ENCODE measurements at places on chromosomes 16 and 17. TPM values are rescaled to one million over a fixed set of nuclear protein-coding genes. Genes with fewer than 3 reads are reported as not detected.
A peak's percentile ranks its signal among the peaks of the same experiment; 100 is the strongest.

DNA sequence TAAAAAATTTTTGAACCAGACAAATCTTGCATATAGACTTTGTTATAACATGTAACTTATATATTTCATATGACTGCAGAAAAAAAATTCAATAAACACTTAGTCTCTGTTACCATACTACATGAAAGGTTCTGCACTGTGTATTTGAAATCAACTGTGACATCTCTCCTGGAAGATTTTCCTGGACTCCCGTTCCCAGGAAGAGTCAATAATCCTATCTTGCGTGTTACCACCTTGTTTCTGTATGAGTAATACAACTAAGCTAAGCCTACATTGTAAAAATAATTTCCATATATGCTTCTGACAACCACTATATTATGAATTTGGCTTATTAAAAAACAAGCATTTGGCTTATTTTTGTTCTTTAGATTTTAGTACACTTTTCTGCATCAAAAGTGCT, 665.6 kb upstream of the SOX9 start:
- DNase-seq, result no peak

DNA sequence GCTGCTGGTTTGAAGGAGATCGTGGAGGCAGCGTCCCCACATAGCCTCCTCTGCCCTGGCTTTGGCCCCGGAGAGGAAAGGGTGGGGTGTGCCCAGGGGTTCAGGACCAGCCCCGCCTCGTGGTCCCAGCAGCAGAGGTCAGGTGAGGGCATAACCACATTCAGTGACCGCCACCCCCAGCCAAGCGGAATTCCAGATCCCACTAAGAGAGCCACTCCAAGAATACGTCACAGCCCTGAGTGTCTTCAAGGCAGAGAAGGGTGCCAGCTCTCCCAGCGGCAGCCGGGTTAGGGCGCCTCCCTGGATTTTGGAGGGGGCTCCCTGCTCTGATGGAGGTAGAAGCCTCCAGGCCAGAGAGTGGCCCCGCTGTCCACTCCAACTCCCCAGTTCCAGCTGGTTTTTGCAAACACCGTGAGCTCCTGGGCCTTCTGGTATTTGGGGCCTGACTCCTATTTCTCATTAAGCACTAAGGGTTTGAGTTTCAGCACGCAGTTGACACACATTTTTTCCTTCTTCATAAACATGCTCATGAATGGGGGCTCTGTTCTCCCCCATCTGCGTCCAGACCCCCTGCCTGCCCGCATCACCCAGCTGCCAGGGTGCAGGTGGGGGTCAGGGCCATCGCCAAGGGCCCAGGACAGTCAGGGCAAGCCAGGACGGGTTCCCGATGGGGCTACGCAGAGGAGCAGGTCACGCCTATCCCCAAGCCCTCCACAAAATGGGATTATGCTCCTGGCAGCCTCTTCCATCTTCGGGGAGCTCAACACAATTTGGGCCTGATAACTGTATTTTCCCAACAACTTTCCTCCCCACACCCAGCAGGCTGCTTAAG, 98.4 kb upstream of the PLCG2 start:
- no peak for DNase-seq

GRCh38 chr16:7646821-7647500, 314.3 kb downstream of the RBFOX1 start:
- no peak for DNase-seq

- no peak for DNase-seq
These were observed 385.7 kb upstream of the TNRC6C start for GRCh38 chr17:77572851-77573250.

DNA sequence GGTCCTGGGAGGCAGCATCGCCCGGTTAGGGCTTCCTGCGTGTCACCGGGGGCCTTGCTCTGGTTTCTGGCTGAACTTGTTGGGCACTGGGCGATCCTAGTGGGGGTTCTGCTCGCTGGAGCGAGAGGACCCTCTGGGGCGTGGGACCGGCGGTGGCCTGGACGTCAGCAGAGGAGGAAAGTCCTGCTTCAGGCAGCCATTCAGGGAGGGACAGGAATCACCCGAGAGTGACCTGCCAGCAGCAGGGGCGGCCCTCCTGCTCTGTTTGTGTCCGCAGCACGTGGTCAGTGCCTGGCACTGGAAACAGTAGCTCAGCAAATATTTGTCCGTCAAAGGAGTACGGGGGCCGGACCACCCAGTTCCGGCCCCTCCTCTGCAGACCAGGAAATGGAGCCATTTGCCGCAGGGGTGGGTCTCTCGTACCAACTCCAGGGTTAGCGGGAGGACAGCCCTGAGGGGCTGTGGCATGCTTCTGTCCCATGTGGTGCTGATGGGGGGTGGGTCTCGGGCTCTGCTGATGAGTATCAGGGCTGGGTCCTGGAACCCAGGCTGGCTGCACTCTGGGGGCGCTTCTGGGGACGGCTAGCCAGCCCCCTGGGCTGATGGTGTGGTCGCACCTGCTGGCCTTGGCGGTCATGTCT, 48.3 kb downstream of the BAIAP2 start:
- no peak for DNase-seq

- no peak for DNase-seq
These were observed 24.1 kb upstream of the CDH5 start for GRCh38 chr16:66342294-66342900.

DNA sequence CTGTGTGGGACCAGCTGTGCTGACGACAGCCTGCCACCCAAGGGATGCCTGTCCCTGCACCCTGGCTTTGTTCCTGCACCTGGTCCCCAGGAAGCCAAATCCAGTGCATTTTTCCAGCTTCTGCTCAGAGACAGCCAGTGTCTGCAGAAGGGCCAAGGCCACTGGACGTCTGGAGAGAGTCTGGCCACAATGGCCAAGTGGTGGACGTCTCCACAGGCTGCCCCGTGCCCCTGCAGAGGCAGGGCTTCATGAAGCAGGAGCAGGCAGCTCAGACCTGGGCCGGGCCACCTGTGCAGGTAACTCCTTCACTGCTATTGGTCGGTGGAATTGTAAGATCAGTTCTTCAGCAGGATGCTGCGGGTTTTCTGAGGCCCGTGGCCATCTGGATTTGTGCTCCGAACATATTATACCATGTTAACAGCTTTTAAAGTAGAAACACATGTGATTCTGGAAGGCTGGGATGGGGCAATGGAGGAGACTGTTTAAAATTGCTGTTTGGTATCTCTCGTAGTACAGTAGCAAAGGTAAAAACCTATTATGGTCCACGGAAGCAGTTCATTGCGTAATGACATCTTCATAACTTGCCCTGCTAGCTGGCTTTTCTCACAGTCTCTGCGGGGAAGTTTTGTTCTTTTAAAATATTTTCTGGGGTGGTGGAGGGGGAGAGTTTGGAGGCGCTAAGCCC, 185.3 kb downstream of the CCDC182 start:
- DNase-seq, result no peak

DNA sequence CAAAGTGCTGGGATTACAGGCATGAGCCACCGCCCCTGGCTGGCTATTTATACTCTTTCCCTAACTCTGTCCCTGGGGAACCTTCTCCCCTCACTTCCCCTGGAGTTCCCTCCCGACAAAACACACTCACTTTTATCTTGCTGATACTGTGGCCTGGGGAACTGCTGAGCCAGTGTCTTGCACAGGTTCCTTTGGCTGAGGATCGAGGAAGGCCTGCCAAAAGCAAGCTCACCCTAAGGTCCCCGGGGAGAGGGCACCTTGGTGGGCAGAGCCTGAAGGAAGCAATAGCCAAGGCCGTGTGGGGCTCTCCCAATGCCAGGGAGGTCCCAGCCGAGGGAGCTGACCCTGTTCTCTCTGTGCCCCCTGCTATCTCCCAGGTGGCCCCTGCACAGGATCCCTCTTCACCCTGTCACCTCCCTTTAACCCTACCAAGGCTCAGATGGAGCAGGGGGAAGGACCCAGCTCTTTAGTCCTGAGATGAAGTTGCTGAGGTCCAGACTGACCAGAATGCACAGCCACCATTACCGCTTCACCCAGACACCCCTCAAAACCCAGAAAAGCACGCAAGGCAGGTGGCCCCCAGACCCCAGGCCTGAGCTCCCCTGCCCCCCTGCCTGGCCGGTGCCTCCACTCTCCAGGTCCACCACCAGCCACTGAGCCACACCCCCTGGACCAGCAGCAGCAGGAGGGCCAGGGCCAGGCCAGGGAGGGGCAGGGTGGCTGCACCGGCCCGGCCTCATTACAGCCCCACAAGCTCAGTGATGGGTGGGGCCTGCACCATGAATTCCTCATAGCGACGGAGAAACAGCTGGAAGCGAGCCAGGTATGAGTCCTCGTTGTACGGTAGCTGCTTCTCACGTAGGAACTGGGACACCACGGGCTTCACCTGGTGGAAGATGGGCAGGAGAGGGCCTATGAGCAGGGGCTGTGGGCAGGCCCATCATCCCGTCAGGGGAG, 5.1 kb upstream of the FDXR start:
- DNase-seq, result no peak

- no peak for DNase-seq
These were observed 110.1 kb downstream of the XYLT1 start for GRCh38 chr16:17360693-17361122.

GRCh38 chr17:67098006-67098405, 53.7 kb downstream of the CACNG1 start:
- no peak for DNase-seq

DNA sequence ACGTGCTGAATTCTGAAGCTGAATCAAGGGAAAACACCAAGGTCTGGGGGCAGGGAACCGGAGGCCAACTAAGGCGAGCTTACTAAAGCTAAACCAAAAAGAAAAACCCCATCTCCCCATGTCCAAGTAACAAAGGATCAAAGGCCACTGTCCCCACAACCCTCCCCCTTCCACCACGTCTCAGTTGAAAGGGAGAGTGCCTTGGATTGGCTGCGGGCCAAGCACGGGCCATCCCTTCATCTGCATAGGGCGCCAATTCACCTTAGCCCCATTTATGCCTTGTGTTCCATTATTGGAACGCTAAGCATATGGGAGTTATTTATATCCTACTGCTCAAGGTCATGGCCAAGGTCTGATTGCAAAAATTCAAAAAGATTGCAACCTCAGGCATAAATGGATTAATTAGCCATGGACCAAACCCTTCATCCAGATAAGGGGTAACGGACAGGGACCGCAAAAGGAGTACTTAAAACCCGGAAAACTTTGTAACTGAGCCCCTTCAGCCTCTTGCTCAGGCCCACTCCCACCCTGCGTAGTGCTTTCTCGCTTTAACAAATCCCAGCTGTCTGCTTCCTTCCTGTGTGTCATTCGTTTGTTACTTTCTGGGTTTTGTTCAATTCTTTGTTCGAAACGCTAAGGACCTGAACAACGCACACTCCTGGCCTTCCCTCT, 740 bp upstream of the ATP6V0D1 start:
- DNase-seq, result no peak

DNA sequence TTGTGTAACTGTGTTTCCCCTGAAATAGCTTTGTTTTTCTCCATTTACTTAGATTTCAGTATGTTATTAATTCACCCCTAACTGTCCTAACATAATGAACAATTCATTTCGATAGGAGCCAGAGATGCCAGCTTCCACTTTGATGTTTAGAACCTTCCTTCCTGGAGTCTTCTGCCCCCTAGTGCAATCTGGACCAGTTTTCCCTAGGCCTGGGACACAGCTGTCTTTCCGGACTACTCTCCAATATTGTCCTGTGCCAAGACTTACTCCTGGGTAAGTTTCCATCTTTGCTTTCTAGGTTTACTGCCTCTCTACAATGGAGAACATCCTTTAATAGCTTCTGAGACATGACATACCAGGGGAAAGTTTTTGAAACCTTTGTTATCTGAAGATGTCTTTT, 12.8 kb downstream of the RECQL5 start:
- no peak for DNase-seq

DNA sequence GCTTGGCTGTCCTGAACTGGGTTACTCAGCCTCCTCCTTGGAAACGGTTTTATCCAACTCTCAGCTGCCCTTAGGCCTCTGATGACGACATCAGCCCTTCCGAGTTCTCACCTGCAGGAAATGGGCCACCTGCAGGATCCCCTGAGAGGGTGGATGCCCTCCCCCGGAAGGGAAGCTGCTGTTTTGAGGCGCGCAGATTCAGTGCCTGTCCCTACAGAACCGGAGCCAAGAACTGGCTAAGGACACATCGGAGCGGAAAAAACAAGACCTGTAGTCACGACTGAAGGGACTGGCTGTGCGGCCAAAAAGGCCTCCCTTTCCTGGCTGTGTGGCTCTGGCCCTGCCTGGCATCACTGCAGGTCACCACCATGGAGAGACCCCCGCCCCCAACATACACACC, 11.7 kb upstream of the C16orf95 start:
- DNase-seq, result no peak

GRCh38 chr17:30225919-30226553, 9.5 kb downstream of the SLC6A4 start:
- DNase-seq, result no peak

DNA sequence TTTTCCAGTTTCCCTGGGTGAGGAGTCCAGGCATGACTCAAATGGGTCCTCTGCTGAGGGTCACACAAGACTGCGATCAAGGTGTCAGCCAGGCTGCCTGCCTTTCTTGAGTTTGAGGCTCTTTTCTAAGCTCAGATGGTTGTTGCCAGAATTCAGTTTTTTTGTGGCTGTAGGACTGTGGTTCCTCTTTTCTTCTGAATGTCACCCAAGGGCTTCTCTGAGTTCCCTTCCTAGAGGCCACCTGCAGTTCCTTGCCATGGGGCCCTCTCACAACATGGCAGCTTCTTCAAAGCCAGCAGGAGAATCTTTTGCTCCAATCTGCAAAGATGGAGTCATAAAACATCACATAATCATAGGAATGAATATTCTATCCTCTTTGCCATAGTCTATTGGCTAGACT, 17.5 kb downstream of the LIMD2 start:
- DNase-seq, result no peak

GRCh38 chr17:75848523-75849278, 4.5 kb upstream of the UNC13D start:
- peak; percentile 84 for DNase-seq

DNA sequence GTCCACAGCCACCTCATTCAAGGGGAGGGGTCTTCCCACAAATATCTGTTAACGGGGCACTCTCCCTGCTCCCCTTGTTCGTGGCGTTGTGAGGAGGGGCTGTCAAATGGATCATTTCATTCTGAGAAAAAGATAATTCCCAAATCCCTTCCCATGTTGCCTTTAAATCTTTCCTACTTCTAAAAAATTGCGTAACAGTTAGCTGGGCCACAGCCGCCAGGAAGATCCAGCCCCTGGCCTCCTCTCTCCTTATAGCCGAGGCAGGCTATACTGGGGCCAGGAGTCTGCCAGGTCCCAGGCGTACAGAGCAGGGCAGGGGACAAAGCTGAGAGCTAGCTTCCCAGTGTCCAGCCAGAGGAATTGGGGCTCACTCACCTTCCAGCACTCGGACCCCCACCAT, 430 bp downstream of the C16orf89 start:
- DNase-seq, result no peak

CDRT4 gene
- total RNA-seq, result 0.54 TPM

JUP gene
- 0.86 TPM for total RNA-seq

GRAPL gene
- 2.5 TPM for total RNA-seq

PSME3 gene
- 401 TPM for total RNA-seq

APOBR gene
- total RNA-seq, result 3.0 TPM

FOXL1 gene
- total RNA-seq, result not detected

FBXL16 gene
- total RNA-seq, result 2.0 TPM

EMP2 gene
- 0.35 TPM for total RNA-seq

CBFA2T3 gene
- 2.0 TPM for total RNA-seq

BICDL2 gene
- not detected for total RNA-seq

LLGL1 gene
- 19.8 TPM for total RNA-seq

TP53TG3B gene
- total RNA-seq, result not detected

CNGB1 gene
- not detected for total RNA-seq

AOC3 gene
- total RNA-seq, result 2.2 TPM
